IMR-90 (cell line): ENCODE measurements at places on chromosomes 4 and X. TPM values are rescaled to one million over a fixed set of nuclear protein-coding genes. Genes with fewer than 3 reads are reported as not detected.

STK32B gene
- 5.3 and 5.5 TPM in 2 replicates for polyA plus RNA-seq

DRP2 gene
- polyA plus RNA-seq: 6.4 and 7.9 TPM in 2 replicates

HPF1 gene
- 19.1 and 24.9 TPM in 2 replicates for polyA plus RNA-seq

QDPR gene
- 28.4 and 31.1 TPM in 2 replicates for polyA plus RNA-seq

FTHL17 gene
- not detected in 2 replicates for polyA plus RNA-seq

INTU gene
- 4.8 and 6.5 TPM in 2 replicates for polyA plus RNA-seq

HMX1 gene
- not detected in 2 replicates for polyA plus RNA-seq

ATP2B3 gene
- 0.03 and 0.06 TPM in 2 replicates for polyA plus RNA-seq

GAGE12E gene
- polyA plus RNA-seq: not detected in 2 replicates

EREG gene
- polyA plus RNA-seq: 0.14 and 0.26 TPM in 2 replicates

EGF gene
- 1.7 TPM in 2 replicates for polyA plus RNA-seq

PDE5A gene
- 71.5 and 101 TPM in 2 replicates for polyA plus RNA-seq

MID2 gene
- 0.90 and 1.1 TPM in 2 replicates for polyA plus RNA-seq

HDX gene
- polyA plus RNA-seq: 1.3 and 1.8 TPM in 2 replicates

GRCh38 chr4:35939751-35940150 is 304.6 kb downstream of the ARAP2 start:
- no peak for DNase-seq

GRCh38 chr4:138078253-138078652 is 163.9 kb downstream of the SLC7A11 start:
- DNase-seq: peak; percentile 14

GRCh38 chr4:74379912-74380311 is 15.0 kb downstream of the EREG start:
- no peak for DNase-seq

DNA sequence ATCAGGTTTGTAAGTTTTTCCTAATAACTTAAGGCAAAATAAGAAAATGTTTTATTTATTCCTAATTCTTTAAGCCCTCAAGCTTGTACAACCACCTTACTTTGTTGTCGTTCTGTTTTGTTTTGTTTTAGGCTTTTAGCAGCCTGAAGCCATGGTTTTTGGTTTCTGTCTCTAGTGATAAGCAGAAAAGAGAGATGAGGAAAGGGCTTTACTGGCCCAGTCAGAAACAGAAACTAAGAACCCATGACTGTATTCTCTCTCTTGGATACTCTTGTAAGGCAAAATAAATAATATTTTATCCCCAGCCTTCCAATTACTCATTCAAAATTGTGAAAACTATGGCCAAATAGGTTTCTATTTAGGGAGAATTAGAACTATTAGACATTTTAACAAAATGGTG is 29.4 kb downstream of the TBC1D19 start:
- peak; percentile 37 for DNase-seq

- DNase-seq: no peak
Observed at GRCh38 chrX:48576108-48576507, 1.8 kb downstream of the RBM3 start.

- peak; percentile 52 for DNase-seq
Observed at GRCh38 chr4:125736057-125736456, 421.3 kb downstream of the FAT4 start.

GRCh38 chrX:41541386-41541785 is 94.2 kb downstream of the NYX start:
- DNase-seq: peak; percentile 44

DNA sequence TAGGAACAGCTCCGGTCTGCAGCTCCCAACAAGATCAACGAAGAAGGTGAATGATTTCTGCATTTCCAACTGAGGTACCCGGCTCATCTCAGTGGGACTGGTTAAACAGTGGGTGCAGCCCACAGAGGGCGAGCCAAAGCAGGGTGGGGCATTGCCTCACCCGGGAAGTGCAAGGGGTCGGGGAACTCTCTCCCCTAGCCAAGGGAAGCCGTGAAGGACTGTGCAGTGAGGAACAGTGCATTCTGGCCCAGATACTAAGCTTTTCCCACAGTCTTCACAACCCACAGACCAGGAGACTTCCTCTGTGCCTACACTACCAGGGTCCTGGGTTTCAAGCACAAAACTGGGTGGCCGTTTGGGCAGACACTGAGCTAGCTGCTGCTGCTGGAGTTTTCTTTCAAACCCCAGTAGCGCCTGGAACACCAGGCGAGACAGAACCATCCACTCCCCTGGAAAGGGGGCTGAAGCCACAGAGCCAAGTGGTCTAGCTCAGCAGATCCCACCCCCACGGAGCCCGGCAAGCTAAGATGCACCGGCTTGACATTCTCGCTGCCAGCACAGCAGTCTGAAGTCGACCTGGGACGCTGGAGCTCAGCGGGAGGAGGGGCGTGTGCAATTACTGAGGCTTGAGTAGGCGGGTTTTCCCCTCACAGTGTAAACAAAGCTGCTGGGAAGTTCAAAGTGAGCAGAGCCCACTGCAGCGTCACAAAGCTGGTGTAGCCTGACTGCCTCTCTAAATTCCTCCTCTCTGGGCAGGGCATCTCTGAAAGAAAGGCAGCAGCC is 84.6 kb downstream of the THOC2 start:
- peak; percentile 83 for DNase-seq

DNA sequence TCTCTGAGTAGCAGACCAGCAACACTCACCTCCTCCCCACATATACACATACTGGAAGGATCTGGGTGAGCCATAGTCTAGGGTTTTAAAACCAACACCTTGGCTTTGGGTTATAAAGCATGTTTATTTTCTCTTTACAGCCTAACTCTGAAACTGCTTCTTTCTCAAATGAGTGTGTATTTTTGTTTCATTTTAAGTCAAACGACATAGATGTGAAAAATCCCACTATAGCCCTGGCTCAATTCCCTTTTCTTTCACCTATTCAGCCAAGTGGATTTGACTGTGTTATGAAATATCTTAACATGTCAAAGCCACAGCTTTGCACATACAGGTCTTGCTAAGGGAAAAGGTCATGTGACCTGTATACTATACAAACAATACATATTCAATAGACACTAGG is 13.8 kb downstream of the NEXMIF start:
- DNase-seq: no peak

GRCh38 chrX:103678199-103678993 is 8.1 kb downstream of the MORF4L2 start:
- peak; percentile 78 for DNase-seq

DNA sequence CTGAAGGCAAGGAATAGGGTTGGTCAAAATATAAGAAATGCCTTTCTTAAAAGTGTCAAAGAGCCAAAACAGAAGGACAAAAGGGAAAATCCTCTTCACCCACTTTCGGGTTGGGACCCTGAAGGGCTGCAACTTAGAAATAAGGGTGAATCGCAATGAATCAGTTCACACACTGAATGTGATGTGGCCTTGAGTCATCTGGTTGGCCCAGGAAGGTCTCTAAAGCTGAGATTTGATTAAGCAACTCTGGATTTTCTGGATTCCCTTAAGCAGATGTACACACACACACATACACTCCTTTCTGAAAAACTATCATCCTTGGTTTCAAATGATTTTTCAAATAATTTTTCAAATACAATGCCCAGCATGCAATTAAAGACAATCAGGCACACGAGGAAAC is 13.1 kb downstream of the TAB3 start:
- peak; percentile 87 for DNase-seq

DNA sequence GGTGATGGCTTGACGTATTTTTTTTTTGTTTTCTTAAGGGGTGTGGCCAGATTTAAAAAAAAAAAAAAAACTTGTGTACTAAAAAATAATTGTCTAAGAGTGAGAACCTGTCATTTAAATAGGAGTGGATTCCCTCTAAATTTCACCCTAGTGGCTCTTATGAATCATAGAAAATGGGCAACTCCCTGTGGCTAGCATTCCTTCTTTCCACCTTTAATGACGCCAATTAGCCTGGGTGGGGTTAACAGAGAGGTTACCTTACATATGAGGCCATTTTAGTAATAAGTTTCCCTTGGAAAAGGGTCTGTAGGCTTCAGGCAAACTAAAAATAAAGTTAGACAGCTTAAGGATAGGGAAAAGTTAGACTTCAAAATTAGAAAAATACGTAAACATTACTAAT is 223.5 kb upstream of the FAM241A start:
- DNase-seq: no peak

- no peak for DNase-seq
Observed at GRCh38 chr4:124501576-124501975, 211.0 kb downstream of the ANKRD50 start.

DNA sequence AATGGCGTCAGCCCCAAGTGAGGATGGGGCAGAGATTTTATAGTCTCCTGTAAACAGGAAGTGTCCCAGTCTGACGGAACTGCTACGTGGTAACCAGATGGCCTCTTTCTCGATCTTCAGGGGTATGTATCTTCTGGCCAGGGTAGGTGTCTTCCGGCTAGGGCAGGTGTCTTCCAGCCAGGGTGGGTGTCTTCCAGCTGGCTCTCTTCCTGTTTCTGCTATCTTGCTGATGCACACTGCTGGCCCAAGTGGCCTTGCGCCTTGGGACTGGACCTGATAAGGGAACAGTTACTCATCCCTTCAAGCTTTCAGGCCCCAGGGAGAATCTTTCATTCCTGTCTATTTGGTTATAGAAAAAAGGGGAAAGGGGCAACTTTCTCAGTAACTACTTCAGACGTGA is 178.7 kb upstream of the MAGEE2 start:
- no peak for DNase-seq

GRCh38 chr4:89582756-89583505 is 254.0 kb downstream of the SNCA start:
- no peak for DNase-seq

DNA sequence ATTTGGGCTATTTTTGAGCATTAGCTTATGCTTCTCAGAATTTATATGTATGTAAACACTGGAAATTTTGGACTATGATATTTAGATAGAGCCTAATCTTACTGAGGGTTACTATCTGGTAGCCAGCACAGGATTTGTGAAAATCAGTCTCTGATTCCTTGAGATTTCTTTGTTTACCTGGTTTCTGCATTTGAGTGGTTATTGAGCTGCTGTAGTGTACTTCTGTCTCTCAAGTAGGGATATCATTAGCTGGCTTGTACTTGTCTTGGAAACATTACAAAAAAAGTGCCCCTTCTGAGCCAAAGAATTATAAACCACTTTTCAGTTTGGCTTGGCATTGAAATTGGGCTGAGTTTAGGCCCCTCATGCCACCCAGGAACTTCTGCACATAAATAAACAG is 49.7 kb downstream of the TLL1 start:
- DNase-seq: no peak

GRCh38 chr4:4633431-4633830 is 91.6 kb upstream of the STX18 start:
- no peak for DNase-seq

DNA sequence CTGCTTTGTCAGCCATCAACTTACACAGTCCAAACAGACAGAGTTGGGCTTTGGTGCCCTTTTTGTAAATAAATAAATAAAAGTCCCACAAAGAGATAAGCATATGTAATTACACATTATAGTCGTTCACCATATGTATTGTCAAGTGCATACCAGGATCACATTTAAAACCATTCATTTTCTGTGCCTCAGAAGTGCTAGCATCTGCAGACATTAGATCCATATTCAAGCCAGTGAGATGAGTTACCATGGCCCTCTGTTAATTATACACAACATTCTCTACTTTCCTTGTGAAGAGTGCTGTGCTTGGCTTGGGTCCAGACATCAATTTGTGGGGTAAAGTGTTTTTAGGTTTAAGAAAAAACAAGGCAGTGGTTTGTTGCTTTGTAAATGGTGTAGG is 76.8 kb downstream of the ENOX2 start:
- no peak for DNase-seq

DNA sequence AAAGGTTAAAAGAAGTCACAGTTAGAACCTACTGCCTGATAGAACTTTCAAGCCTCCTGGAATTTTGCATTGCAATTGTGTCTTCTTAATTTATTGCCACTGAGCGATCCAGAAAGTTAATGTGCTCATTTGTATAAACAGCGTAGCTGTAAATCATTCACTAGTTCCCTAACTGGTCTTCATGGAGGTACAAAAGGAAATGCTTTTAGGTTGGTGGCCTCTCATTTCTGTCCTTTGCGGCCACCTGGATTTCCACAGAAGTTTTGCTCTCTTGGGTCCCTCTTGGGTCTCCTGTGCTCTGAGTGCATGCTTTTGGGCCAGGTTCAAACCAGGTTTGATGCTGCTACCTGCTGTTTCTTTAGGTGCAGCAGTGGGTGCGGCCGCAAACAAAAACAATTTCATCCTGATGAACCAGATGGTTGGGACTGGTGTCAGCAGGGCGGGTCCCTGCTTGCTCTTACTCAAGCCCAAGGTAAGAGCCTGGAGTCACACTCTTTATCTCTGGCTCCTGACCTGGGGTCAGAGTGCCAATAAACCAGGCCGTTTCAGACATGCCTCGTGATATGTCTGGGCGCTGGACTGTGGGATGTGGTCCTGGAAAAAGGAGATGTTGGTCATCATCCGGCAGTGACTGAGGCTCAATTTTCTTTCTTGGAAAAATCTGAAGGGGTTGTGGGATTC is 270.1 kb downstream of the PTTG2 start:
- DNase-seq: no peak

- DNase-seq: peak; percentile 24
Observed at GRCh38 chr4:176425035-176425434, 105.3 kb downstream of the SPCS3 start.

GRCh38 chr4:4217113-4217512 is 9.6 kb downstream of the OTOP1 start:
- peak; percentile 33 for DNase-seq

GRCh38 chrX:103440621-103441020 is 64.3 kb downstream of the BEX3 start:
- DNase-seq: no peak

DNA sequence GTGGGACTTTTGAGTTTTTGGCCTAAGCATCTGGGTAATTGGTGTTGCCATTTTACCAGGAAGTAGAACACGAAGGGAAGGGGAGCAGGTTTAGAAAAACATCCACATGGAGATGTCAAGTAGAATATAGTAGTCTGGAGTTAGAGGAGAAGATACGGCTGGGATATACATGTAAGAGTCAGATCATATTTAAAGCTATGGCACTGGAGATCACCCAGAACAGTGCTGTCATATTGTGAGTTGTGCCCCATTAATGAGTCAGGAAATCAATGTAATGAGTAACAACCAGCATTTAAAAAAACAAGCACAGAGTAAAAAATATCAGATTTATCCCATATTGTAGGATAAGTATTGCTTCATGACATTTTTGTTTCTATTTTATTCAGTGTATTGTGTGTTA is 4.2 kb downstream of the GSTCD start:
- no peak for DNase-seq

GRCh38 chr4:73843369-73843768 is 6.9 kb downstream of the CXCL6 start:
- DNase-seq: no peak

- DNase-seq: no peak
Observed at GRCh38 chr4:38724475-38724808, 58.3 kb downstream of the TLR10 start.

DNA sequence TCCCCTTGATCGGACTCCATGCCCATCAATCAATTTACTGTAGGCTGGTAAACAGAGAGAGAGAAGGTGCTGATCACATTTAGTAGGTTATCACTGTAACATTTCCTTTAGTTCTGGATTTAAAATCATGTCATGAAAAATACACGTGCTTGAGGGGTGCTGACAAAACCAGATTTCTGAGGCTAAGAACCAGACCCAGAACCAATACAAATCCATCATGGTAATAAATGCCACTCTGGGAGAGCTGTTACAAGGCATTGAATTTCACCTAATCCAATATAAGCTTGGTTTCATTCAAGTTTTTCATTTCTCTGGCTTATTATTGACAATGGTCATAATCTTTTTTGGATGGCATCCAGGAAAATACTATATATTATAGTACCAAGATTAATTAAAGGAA is 54.5 kb downstream of the FBXO8 start:
- no peak for DNase-seq
